Muscle of arm (tissue), 14 donors: ENCODE measurements at places on chromosomes 6 and 20. TPM values are rescaled to one million over a fixed set of nuclear protein-coding genes. Genes with fewer than 3 reads are reported as not detected.
A peak's percentile ranks its signal among the peaks of the same experiment; 100 is the strongest.

DNA sequence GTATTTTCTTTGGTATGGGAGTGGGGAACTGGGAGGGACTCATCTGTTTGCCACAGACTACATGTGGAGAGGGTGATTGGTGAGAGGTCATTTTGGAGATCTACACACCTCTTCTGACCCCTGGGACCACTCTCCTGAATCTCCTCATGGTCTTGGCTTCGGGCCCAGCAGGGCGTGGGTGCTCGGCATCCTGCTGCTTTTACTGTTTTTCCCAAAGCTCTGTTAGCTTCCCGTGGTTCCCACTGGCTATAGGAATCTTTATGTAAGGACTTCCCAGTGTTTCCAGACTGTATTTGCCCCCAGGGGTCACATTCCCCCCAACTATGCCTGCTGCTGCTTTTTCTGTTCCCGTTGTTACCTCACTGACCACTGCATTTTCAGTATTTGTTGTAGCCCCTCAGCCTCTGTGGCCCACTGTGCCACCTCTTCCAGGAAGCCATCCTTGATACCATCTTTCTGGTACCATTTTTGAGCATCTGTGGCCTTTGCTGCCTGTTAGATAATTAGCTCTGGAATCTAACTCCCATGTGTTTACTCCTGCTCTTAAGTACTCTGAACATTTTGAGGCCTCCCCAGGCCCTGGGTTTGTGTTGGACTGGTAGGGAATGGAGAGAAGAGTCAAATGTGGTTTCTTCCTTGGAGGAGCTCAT lies 14.9 kb downstream of the PLCG1 start:
- DNase-seq: no peak

DNA sequence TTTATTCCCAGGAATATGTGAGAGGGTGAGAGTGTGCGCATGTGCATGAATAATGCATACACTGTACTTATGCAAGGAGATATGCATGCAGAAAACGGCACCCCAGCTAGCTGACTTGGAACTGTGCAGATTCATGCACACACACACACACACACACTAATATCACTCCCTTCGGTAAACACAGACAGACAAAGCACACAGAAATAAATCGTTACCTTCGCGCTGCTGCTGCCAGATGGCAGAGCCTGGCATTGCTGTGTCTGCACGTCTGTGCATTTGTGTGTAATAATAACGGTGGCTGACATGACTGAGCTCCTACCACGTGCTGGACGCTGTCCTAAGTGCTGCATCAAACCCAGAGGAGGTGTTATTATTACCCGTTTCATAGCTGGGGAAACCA lies 36.8 kb downstream of the PREX1 start:
- no peak for DNase-seq

The LTA gene
- polyA plus RNA-seq: not detected

DNA sequence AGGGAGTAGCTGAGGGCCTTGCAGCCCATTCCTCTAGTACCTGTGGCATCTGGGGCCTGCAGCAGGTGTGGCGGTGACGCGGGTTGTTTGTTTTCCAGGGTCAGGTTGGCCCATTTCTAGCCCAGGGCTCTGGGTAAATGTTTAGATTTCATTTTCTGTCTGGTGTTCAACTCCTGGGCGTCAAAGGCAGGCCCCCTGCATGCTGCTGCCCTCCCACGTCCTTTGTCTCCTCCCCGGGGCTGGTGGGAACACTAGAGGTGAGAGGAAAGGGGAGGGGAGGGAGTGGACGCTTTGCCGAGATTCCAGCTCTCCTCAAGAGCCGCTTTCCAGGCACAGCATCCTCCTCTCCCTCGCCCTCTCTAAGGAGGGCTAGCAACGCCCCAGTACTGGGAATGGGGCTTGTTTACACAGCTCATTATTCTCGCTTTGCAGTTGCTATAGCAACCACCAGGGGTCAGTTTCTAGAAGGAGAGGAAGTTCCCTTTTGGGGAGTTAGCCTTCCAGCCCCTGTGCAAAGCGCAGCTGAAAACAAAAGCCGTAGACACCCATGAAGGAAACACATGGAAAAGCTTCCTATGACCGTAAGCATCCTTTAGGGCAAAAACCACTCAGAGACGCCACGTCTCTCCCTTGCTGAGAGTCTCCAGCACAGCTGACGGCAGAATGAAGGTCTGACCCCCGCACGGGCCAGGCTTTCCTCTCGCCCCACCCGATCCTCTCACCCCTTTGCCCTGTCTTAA lies 170.6 kb downstream of the LY86 start:
- peak; percentile 83 for DNase-seq

DNA sequence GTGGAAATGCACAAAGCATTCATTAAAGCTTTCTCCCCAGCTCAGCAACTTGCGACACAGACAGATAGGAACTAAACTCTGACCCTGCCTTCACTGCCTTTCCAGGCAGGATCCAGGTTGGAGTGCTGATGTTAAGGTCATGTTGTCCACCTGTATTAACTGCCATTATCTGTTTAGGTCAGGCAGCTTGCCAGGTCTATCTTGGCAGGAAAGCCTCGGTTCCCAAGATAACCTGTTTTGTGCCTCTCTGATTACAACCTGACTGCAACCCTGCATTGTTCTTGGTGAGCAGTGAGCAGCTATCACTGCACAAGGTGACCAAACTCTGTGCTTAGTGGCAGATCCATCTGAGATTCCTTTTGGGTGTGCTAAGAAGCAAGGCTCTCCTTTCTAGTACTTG lies 23.2 kb upstream of the ELOVL2 start:
- no peak for DNase-seq

The VWA7 gene
- polyA plus RNA-seq: not detected

The DEFB118 gene
- not detected for polyA plus RNA-seq

The ZNF311 gene
- not detected for polyA plus RNA-seq

The SLC22A2 gene
- polyA plus RNA-seq: not detected

- DNase-seq: no peak
Measured at GRCh38 chr6:29355603-29356002, 13.1 kb downstream of the OR5V1 start.

GRCh38 chr6:25340431-25341202 lies 61.4 kb downstream of the CARMIL1 start:
- no peak for DNase-seq

DNA sequence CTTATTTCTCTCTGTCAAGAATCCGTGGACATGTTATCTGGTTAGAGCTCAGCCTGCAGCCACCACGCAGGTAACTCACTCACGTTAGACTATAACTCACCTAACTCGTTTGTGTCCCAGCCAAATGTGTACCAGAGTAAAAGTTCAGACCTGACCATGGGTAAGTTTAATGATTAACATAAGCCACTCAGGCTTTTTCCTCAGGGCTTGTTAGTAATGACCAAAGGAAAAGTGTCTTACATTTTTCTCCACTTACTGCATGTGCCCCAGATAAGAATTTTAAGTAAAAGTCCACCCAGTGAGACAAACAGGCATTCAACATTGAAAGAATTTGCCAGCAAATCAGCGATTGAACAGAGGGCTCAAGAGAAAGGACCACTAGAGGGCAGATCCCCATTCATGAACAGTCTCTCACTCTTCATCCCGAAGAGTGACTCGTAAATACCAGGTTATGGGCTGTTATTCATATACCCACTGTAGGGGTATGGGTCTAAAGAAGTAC lies at the start of gene PKHD1:
Gene PKHD1 (minus strand): TSS at position 116 of the 502 bp plus-strand sequence. CDS start 2,680 bp downstream, outside the sequence.
- DNase-seq: no peak

DNA sequence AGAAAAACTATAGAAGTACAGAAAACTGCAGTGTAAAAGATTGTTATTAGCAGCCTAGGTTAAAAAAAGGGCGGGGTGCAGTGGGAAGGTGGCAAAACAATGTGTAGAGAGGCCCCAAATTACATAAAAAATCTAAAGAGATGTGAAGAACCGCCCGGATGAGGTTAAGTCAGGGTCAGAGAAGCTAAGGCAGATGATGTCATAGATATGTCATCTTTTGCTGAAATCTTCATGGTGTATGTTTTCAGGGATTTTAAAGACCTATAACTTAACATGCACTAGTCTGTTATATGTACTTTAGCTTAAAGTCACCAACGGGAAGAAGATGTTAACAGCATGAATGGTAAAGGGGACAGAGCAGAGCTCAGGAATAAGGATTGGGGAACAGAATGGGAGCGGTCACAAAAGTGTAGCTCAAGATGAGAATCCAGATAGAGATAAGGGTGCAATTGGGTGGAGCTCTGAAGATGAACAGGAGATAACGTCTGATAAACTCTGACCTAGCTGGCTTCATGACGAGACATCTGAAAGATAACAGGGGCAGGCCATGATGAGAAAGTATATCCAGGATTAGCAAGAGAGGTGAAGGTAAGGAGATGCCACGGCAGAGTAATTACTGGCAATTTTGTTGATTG lies 83.4 kb downstream of the TFAP2A start:
- DNase-seq: no peak

- no peak for DNase-seq
Measured at GRCh38 chr20:49400410-49400809, 82.1 kb downstream of the KCNB1 start.

DNA sequence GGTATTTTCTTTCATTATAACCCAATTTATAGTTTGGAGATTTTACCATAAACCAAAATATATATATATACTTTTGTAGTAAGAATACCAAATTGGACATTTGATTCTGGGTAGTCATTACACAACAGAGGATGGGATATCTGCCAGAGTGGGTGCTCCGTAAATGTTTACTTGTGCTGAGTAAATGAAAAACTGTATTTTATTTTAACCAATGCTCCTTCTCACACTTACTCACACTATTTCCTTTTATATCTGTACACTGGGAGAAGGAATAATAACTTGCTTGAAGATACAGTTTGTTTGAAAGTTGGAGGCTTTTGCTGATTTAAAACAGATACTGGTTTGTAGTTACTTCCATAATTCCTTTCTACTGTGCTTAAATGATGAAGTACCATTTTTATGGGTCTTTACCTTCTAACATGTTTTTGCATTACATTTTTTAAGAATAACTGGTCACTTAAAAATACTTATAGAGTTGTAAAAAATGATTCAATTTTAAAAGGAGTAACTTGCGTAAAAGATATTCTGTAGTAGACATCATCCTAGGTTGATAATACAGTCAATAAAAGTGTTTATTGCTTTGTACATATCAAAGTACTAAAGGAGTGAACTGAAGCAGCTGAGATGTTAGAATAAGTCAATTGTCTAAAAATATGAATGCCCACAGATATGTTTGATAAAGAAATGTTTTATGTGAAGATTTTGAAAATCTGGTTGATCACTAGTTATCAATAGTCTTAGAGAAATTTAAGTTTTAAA lies 411.7 kb downstream of the UTRN start:
- no peak for DNase-seq

- no peak for DNase-seq
Measured at GRCh38 chr6:135481783-135482369, 15.7 kb downstream of the AHI1 start.

- DNase-seq: peak; percentile 26
Measured at GRCh38 chr6:44381739-44382138, 5.8 kb upstream of the CDC5L start.

DNA sequence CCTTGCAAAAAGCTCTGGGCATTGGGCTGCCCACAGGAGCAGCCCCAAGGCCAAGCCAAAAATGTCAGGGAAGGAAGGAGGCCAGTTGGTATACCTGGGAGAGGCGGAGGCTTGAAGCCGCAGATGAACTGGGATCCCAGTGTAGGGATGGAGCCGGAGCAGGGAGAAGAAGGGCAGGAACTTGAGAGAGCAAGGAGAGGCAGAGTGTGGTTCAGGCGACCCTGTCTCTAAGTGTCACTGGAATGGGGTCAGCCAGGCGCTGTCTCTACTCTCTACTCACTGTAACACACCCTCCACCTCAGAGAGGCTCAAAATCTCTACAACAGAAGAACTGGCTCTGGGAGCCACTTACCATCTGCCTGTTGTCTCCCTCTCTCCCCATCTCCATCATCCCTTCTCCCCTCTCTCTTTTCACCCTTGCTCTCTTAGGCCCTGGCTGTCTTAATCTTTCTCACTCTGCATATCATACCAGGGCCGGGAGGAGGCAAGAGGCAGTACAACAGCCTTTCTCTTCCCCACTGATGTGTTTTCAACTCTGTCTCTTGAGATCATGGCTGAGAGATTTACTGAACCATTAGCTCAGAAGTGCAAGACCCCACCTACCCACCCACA lies 93.3 kb downstream of the CRYBG1 start:
- DNase-seq: no peak

DNA sequence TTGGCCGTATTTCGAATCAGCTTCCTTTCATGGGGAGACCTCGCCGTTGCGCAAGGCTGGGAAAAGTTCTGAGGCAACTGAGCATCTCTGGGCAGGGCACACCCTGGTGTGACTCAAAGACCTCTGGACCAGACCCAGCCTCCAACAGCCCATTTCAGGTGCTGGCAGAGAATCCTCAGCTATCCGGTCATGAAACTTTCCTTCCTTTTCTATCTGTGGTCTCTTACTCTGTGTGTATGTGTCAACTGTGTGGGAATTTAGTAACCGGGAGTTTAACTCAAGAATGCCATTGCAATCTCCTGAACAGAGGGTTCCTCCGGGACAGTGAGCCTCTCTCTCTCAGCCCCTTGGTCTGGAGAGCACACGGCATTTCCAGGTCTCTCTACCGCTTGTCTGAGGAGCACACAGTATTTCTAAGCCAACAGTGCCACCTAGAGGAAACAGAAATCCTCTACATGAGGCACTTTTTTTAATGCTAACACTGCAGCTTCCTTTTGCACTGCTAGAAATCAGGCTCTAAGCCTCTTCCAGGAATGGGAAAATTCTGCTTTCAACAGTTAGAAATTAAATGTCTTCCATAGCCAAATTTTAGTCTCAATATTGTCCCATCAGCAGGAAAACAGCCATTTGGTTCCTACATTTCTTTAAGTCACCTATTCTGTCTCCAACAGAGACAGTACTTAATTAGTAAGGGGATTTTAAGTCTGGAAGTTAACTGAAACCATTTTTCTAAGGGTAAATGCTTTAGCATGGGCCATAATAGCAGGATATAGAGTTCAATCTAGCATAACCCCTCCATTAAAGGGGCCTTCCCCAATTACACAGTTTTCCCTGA lies 32.7 kb downstream of the PLN start:
- DNase-seq: peak; percentile 27

GRCh38 chr20:47558295-47559066 lies 56.8 kb downstream of the NCOA3 start:
- no peak for DNase-seq

The BLOC1S5 gene
- polyA plus RNA-seq: 16.5 TPM

DNA sequence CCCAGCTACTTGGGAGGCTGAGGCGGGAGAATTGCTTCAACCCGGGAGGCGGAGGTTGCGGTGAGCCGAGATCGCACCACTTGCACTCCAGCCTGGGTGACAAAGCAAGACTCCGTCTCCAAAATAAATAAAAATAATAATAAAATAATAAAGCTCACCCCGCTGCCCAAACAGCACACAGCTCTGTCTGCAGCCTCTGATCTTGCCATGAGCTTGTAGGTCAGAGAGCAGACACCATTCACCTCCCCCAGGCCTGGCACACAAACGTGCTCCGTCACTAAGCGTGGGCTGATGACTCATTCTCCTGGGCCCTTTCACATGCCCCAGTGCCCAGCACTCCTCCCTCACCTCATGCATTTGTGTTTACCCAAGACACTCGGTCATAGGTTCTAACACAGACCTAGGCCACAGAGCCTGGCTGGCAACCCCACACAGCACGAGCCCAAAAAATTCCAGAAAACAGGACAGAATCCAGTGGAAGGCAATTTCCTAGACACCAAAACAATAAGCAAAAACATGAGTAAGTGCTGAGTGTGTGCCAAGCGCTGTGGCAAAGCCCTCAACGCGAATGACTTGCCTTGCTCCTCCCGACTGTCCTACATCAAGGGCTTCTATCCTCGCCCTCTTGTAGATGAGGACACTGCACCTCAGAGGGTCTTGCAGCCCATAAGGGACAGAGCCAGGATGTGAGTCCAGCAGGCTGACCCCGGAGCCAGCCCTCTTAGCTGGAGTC lies 18.0 kb downstream of the ATP9A start:
- DNase-seq: no peak

GRCh38 chr20:2301164-2301622 lies 5.4 kb downstream of the TGM3 start:
- DNase-seq: peak; percentile 22

The GPLD1 gene
- polyA plus RNA-seq: 1.7 TPM
